Progenitor cell of endocrine pancreas (in vitro differentiated cells): ENCODE measurements at places on chromosomes 1 and 21.

- no peak for DNase-seq
Measured at GRCh38 chr1:230288641-230289349, 137.3 kb downstream of the PGBD5 start.

GRCh38 chr21:45423201-45423955 is 18.4 kb downstream of the COL18A1 start:
- no peak for DNase-seq

DNA sequence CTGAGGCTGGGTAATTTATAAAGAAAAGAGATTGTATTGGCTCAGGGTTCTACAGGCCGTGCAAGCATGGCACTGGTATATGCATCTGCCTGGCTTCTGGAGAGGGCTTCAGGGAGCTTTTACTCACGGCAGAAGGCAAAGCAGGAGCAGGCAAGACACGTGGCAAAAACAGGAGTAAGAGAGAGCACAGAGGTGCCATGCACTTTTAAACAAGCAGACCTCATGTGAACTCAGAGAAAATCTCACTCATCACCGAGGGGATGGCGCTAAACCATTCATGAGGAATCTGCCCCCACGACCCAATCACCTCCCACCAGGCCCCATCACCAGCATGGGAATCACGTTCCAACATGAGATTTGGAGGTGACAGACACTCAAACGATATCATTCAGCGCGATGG is 400.7 kb upstream of the RUNX1 start:
- DNase-seq = no peak

GRCh38 chr1:19831441-19831840 is 16.4 kb upstream of the RNF186 start:
- DNase-seq = no peak

GRCh38 chr1:185288435-185288834 is 28.6 kb downstream of the IVNS1ABP start:
- no peak for DNase-seq
